ENCODE measurements at places on chromosomes 13 and 19.

DNA sequence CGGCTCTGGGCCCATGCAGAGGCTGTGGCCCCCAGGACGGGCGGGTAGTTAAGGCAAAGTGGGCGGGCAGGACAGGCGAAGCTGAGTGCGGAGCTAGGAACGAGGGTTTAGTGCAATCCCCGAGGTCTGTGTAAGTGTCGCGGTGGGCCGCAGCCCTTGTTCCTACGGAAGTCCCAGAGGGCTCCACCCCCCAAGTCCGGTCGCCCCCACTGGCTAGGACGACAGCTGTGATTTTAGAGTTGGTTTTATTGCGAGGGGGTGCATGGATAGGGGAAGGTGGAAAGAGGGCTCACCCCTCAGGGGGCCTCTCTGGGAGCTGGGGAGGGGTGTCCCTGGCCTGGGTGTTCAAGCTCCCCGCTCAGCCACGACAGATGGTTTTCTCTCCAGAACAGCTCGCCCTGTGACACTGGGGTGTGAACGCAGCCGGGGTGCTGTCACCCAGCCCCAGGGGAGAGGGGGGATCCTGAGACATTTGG lies 21.7 kb downstream of the ZBTB7A start:
- no peak for DNase-seq

DNA sequence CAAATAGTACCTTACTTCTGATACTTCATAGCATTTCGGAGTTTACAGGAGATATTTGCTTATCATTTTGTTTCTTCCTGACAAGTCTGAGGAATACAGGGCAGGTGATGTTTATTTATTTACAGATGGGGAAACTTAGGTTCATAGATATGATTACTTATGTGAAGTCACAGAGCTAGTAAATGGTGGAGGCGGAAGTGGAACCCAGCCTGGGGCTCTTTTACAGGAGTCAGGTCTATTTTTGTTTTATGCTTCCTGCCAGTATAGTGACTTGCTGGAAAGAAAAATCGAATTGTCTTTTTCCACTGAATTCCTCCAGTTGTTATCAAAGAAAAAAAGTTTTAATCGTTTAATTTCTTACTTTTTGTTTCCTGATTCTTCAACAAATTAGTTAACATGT lies 66.5 kb downstream of the DGKH start:
- no peak for DNase-seq

DNA sequence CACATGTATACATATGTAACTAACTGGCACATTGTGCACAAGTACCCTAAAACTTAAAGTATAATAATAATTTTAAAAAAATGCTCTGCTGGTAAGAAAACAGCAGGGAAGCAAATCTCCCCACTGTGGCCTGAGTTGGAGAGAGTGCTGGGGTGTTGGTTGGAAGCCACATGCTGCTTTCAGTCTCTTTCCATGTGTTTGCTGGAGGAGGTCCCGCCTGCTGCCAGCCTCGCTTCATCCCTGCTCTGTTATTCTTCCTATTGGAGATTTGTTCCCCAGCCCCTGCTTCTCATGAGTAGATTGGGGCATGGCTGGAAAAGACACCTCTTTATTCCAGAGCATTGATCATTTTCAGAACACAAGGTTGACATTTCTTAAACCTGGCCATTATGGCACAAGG lies 230.5 kb downstream of the FGF9 start:
- DNase-seq = no peak

DNA sequence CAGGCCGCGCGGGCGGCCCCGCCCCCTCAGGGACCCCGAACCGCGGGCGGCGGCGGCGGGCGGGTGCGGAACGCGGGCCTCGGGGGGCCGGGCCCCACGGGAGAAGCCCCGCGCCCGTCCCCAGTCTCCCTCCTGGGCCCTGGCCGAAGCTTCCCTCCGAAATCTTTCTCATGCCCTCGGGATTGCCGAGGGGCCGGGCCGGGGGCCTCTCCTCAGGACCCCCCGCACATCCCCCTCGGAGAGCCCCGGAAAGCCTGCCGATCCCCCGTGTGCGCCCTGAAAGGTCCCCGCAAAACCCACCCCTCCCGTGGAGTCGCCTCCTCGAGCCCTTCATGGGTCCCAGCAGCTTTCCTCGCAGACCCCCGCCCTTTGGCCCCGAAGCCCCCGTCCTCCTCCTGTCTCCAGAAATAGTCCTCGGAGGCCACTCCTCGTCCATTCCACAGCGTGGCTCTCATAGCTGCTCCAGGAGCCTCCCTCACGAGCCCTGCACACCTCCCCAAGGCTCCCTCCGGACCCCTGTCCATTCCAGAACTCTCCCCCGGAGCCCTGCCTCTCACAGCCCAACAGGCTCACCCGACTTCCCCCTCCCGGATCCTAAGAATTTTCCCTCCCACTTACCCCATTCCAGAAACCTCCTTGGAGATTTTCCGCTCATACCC lies 555 bp downstream of the SAMD4B start:
- no peak for DNase-seq

- no peak for DNase-seq
Measured at GRCh38 chr13:34410678-34411077, 531.4 kb upstream of the NBEA start.

DNA sequence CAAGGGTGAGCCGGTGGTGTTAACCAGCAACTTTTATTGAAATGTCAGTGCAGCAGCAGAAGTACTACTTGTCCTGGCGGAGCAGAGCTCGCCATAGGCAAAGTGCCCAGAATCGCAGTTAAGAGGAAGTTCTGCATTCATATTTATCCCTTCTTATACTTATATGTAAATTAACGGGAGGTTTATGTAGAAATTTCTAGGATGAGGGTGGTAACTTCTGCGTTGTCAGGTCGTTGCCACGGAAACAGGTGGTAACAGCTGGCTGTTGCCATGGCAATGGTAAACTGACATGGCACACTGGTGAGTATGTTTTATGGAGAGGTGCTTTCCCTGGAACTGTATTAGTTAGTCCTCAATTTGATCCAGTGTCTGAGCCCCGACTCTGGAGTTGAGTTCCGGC lies 2494.9 kb upstream of the PCDH20 start:
- no peak for DNase-seq

GRCh38 chr13:97275776-97276501 lies 53.8 kb downstream of the MBNL2 start:
- no peak for DNase-seq

DNA sequence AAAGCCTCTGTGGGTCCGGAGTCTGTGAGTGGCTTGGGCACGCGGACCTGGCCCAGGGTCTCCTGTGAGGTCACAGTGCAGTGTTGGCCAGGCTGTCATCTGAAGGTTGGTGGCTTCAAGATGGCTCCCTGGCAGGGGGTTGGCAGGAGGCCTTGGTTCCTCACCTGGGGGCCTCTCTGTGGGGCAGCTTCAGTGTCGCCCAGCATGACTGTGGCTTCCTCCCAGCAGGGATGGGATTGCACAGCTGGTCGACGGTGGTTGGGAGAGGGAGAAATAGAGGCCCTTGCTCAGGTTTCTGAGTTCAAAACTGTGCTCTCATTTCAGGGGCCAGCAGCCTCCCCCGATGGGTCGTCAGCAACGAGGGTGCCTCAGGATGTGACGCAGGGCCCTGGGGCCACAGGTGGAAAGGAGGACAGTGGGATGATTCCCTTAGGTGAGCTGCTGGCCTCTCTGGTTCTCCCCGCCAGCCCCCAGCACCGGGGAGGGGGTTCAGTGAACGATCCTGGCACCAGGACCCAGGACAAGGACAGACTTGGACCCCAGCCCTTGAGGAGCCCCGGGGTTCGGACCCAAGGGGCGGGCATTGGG lies 17.2 kb downstream of the ZNF444 start:
- no peak for DNase-seq

- no peak for DNase-seq
Measured at GRCh38 chr13:95356916-95357315, 55.7 kb upstream of the ABCC4 start.

DNA sequence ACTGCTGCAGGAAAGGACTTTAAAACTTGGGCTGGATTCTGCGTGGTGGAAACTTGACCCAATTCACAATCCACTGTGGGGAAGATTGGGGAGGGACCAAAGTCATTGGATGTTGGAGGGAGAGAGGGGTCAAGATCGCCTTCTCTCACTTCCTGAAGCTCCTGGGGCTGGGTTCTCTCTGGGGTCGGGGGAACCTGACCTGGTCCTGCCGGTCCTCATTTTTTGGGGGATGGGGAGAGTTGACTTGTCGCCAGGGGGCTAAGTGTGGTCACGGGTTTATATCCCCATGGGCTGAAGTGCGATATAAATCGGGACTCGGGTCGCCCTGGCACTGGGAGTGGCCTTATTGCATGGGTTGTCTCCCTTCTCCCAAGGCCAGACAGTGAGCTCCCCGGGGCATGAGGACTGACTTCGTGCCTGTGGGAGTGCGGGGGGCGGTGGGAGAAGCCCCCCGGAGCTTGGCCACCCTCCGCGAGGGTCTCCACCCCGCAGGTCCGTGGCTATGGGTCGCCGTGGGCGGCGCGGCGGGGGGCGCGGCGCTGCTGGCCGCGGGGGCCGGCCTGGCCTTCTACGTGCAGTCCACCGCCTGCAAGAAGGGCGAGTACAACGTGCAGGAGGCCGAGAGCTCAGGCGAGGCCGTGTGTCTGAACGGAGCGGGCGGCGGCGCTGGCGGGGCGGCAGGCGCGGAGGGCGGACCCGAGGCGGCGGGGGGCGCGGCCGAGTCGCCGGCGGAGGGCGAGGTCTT lies 6.3 kb downstream of the ICAM5 start:
- DNase-seq = no peak

DNA sequence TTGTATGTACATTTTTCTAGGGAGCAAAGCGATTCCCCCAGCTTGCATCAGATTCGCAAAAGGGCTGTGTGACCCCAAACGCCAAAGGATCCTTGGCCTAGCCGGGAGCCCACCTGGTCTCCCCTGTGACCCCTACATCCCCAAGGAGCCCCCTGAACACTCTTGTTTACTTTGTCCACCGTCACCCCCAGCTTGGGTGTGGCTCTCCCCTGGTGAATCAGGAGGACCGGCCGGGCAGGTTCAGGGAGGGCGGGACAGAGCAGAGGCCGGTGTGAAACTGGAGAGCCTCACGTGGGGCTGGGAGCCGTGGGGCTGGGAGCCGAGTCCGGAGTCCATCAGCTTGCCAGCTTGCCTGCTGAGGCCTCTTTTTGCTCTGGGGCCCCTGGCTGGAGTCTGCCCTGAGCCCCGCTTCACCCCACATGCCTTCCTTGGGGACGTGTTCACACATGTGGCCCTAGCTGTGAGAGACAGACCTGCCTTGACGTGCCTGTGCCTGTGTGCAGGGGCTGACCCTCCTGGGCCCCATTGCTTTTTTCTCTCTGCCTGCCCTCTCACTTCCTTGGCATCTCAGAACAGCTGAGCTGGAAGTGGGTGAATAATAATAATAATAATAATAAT lies 2.0 kb downstream of the ITPKC start:
- no peak for DNase-seq

DNA sequence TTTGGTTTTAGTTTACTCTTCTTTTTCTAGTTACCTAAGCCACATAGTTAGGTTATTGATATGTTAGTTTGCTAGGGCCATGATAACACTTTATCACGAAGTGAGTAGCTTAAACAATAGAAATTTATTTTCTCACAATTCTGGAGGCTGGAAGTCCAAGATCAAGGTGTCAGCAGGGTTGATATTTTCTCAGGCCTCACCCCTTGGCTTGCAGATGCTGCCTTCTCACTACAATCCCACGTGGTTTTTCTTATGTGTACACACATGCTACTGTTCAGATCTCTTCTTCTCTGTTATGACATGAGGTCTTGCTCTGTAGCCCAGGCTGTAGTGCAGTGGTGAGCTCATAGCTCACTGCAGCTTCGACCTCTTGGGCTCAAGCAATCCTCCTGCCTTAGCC lies 7.8 kb upstream of the URI1 start:
- DNase-seq = no peak

- DNase-seq = no peak
Measured at GRCh38 chr19:48556163-48556562, 4.2 kb downstream of the SULT2B1 start.

- DNase-seq = peak; percentile 19
Measured at GRCh38 chr13:60463787-60464186, 66.8 kb downstream of the TDRD3 start.

GRCh38 chr13:24684600-24684998 lies 4.4 kb downstream of the ATP12A start:
- DNase-seq = no peak

- DNase-seq = no peak
Measured at GRCh38 chr19:46603195-46603637, 2.1 kb downstream of the CALM3 start.

- no peak for DNase-seq
Measured at GRCh38 chr13:110387451-110388107, 80.5 kb downstream of the COL4A2 start.
